ENCODE measurements at places on chromosomes 4 and X.

GRCh38 chr4:38752941-38753806, 29.6 kb downstream of the TLR10 start:
- DNase-seq = no peak

DNA sequence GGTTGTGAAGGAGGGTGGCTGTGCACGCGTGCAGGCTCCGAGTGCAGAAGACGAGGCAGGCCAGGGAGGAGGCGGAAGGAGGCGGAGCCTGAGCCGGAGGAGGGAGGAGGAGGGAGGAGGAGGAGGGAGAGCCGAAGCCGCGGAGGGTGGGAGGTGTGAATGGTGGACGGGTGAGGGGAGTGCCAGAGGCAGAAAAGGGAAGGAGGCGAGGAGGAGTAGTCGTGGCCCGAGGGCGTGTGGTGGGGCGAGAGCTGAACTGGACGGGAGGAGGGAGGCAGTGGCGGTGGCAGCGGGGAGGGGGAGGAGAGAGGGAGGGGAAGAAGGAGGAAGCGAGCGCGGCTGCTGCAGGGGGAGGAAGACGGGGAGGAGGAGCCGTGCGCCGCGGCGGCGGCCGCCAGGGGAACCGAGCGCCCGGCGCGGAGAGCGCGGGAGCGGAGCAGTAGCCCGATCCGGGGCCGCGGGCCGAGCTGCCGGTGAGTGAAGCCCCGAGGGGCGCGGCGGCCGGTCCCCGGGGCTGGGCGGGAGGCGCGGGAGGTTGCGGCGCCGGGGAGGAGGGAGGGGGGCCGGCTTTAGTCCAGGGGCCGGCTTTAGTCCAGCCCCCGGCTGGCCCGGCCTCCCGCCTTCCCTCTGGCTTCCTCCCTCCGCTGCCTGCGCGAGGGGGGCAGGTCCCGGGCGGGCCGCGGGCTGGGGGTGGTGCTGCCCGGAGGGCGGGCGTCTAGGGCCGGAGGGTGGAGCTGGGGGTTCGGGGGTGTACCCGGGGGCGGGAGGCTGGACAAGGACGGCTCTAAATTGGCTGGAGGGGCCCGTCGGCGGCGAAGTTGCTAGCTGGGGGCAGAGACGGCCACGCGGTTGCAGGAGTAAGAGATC, at the start of gene TMEM164:
Gene TMEM164, plus strand, starts transcription at position 815 of the 867 bp plus-strand sequence. CDS start 661 bp downstream, outside the sequence.
- peak; percentile 83 for DNase-seq

DNA sequence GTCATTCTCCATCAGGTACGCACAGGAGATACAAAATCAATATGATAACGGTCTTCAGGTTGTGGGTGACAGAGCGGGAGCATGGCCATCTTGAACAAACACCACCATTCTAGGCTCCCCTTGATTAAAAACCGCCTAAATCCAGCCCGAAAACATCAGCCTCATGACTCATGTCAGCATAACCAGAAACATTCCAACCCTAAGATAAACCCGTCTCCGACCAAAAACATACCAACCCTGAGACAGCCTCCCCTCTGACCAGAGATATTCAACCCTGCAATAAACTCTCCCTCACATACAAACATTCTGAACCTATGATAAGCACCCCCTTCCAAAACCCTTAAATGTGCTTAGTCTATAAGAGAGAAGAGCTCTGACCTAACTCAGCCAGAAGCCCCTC, 157.9 kb downstream of the DHRSX start:
- no peak for DNase-seq

DNA sequence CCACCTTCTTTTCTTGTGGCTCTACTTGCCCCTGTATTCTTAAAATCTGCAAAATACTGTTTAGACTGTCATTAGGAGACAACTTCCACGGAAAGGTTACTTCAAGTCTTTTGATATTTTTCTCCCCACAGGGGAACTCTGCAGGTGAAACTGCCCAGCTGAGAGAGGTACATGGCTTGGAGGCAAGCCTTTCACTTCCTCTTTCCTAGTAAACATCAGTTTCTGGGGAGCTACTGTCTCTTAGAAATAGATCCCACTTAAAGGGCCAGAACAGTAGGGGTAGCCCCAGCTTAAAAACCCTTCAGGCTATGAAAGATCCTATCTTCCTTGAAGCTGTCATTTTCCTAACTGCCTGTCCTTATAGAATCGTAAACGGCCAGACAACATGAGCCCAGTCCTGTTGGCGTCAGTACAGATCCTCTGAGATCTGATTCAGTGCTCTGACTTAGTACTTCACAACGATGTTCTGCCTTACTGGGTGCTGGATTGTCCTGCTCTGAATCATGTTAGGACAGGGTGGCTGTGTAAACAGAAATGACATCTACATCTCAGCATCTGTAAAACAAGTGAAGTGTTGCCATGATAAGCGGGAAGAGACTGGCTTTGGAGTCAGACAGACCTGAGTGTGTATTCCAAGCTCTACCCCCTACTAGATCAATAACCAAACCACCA, 102.1 kb downstream of the ITIH6 start:
- DNase-seq = no peak

DNA sequence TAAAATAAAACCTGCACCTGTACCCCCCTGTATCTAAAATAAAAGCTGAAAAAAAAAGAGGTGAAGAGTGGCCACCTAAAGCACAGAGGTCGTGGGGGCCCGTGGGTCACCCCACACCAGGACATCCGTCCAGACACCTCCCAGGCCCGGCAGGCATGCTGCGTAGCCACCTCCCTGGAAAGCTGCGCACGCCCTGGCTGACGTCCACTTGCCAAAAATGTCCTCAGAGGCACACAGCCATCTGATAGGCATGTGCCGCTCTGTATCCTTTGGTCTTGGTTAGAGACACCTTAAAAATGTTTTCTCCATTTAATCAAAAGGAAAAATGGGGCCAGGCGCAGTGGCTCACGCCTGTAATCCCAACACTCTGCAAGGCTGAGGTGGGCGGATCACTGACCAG, 17.7 kb downstream of the FAM53A start:
- DNase-seq = no peak
